ENCODE measurements at places on chromosomes 6 and 20.
A peak's percentile ranks its signal among the peaks of the same experiment; 100 is the strongest.

DNA sequence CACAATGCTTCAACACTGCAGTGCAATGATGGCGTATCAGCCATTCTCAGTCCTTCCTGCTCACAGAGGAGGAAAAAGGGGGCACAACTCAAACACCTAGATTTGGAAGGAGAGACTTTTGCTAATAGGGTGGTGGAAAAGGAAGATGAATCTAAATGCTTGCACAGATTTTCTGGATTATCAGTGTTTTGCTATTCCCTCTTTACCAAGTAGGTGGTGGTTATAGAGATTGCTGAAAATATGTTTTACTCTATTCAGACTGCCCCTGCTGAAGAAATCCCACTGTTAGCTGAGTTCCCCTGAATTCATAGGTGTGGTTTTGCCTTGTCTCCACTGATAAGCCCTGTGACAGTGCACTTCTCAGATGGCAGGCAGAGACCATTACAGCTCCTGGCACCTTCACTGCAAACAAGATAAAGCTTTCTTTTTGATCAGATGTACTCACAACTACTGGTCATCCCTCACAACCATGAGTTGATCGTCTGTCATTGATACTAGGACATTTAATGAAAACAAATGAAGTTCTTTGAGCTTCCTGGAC lies 311.4 kb downstream of the KIF16B start:
- no peak for DNase-seq

DNA sequence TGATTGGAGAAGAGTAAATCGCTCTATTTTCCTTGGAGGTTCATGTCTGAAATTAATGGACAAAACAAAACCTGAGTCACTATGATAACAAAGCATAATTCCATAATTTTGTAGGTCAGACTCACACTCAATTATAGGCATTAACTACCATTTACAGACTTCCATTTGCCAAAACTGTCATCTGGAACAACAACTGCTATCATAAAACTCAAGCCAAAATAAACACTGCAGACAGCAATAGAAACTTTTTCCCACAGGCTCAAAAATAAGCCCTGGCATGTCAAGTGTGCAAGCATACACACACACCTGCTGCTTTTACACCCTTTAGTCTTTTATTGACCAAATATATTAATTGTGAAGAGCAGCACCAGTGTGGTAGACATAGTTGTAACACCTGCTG lies 7.1 kb downstream of the MRPS10 start:
- no peak for DNase-seq

DNA sequence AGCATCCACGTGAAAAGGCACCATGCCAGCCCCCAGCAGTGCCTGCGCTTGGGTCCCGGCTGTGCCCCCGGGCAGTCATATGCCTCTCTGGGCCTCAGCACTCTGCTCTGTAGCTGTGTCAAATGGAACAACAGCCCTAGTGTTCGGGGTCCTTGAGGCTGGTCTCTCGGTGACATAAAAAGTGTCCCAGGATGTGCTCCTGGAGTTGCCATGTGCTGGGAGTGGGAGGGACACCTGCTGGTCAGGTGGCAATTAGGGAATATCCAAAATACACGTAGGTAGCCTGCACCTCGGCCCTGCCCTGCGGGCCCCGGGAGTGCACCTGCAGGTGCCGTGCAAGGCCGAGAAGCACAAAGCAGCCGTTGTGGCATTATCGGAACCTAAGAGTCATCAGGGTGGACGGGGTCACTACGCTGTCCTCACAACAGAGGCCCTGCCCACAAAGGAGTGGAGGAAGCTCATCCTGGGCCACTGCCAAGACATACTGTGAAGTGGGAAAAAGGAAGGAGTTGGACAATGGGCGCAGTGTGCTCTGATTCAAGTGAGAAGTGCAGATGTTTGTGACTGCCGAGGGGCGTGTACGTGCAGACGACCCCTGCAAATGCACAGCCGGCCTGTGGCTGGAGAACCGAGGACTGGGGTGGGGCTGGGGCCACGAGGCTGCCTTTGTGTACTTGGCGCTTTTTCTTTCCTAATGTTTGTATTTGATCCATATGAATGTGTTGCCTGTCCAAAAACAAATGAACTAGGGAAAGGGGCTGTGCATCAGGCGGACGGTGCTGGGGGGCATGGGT lies 24.6 kb downstream of the SLCO4A1 start:
- peak; percentile 100 for DNase-seq

- no peak for DNase-seq
Measured at GRCh38 chr6:140070846-140071473, 696.5 kb upstream of the CITED2 start.

- no peak for DNase-seq
Measured at GRCh38 chr20:10618611-10619245, 55.1 kb downstream of the JAG1 start.

DNA sequence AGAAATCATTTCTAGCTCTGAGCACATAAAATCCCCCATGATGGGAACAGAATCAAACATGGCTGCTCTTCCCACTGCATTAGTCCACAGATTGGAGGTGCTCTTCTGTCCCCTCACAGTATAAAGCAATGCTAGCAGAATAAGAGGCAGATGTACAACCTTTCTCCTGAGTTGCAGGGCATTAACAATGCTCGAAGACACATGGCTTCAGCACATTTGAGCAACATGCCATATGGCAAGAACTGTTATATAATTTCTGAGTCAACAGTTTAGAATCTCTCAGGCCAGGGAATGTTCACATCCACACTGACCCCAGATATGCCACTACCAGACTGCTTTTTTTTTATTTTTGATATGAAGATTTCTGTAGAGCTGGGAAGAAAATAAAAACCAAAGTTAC lies 119.6 kb downstream of the KIF13A start:
- DNase-seq, result peak; percentile 27

- no peak for DNase-seq
Measured at GRCh38 chr20:51873652-51874051, 71.3 kb upstream of the SALL4 start.

DNA sequence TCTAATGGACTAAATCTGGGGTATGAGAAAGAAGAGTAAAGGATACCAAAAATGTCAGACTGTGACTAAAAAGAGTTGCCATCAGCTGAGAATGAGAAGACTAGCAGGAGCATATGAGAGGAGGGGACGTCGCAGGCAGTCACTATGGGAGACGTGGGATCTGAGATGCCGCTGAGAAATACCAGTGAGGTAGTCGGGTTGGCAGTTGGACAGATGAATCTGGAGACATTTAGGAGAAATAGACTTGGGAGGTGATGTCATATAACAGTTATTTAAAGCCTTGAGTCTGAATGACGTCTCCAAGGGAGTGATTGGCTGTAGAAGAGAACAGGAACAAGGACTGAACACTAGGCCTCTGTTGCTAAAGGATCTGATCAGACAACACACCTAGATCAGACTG lies 51.5 kb upstream of the TRIM26 start:
- no peak for DNase-seq

- peak; percentile 64 for DNase-seq
Measured at GRCh38 chr6:132961122-132961521, 146.8 kb downstream of the RPS12 start.

- DNase-seq, result no peak
Measured at GRCh38 chr6:9593554-9593953, 821.3 kb downstream of the TFAP2A start.

GRCh38 chr6:89790403-89790802 lies 29.2 kb downstream of the MDN1 start:
- DNase-seq, result no peak

GRCh38 chr20:38947931-38948362 lies 14.2 kb upstream of the DHX35 start:
- DNase-seq, result no peak

GRCh38 chr20:17129089-17129488 lies 97.8 kb upstream of the PCSK2 start:
- no peak for DNase-seq

- DNase-seq, result no peak
Measured at GRCh38 chr20:63100926-63101699, 94.3 kb upstream of the BHLHE23 start.

DNA sequence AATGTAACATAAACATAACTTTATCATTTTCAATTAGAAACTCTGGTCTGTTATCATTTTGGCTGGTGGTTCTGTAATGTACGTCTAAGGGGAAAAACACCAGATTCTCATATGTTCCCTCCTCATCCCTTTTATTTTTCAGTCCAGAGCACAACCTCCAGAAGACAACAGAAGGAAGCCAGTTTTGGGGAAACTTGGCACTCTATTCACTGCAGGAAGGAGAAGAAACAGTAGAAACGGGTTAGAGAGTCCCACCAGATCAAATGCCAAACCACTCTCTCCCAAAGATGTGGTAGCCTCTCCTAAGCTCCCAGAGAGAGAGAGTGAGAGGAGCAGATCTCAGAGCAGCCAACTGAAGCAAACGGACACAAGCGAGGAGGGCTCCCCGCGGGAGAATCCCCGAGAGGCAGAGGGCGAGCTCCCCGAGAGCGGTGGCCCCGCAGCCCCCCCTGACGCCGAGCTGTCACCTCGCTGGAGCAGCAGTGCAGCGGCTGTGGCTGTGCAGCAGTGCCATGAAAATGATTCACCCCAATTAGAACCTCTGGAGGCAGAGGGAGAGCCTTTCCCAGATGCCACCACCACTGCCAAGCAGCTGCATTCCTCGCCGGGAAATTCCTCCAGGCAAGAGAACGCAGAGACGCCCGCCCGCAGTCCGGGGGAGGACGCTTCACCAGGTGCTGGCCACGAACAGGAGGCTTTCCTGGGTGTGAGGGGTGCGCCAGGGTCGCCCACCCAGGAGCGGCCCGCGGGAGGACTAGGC lies 117.8 kb downstream of the RTN4IP1 start:
- DNase-seq, result peak; percentile 18

- DNase-seq, result no peak
Measured at GRCh38 chr6:84027340-84028181, 6.0 kb upstream of the MRAP2 start.

DNA sequence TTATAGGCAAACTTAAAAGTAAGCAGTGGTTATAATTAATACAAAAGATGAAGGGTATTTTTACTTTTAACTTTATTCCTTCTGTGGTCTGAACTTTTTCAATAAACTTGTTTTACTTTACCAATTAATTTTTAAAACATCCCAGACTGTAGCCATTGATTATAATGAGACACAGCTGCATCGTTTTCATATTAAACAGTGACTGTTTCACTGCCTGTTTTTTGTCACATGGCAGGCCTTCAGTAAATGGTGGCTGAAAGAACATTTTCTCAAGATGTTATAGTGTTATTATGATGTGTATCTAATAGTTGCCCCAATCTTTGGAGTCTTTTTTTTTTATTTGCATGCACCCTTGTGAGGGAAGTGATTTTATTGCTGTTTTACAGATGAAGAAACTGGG lies 95.1 kb downstream of the PLCB4 start:
- DNase-seq, result no peak

DNA sequence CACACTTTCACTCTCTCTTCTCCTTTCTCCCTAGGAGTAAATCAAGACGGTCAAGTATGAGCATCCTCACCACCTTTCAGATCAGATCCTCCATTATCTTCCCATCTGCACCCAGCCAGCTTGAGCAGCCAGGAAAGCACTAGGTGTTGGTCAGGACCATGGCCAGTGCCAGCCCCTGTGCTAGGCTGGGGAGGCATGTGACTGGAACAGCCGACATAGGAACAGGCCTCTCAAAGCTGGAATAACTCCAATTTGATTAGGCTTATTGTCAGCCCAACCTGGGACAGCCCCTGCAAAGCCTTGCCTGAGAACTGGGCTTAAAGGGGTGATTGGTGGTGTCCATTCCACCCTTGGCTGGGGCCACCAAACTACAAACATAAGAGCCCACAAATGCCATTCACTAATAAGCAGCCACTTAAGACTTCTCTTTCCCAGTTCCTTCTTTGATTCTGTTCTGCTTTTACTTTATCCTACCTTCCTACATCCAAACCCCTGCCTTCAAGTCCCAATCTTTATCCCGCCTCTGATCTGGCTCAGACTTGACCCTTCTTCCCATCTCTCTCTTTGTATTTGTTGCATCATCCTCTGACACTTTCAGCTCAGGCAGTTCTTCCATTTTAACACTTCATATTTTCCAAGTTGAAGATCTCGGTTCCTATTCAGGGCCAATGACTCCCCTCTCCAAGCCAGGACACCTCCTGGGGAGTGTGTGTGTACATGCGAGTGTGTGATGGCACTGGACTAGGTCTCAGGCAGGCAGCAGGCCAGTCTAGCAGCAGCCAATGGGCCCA lies 4.5 kb upstream of the TREM2 start:
- no peak for DNase-seq

GRCh38 chr20:50037575-50037974 lies 54.8 kb downstream of the SNAI1 start:
- no peak for DNase-seq

GRCh38 chr6:137944793-137945498 lies 77.9 kb downstream of the TNFAIP3 start:
- peak; percentile 50 for DNase-seq

GRCh38 chr6:168201383-168201782 lies 118.2 kb downstream of the DACT2 start:
- DNase-seq, result peak; percentile 63

DNA sequence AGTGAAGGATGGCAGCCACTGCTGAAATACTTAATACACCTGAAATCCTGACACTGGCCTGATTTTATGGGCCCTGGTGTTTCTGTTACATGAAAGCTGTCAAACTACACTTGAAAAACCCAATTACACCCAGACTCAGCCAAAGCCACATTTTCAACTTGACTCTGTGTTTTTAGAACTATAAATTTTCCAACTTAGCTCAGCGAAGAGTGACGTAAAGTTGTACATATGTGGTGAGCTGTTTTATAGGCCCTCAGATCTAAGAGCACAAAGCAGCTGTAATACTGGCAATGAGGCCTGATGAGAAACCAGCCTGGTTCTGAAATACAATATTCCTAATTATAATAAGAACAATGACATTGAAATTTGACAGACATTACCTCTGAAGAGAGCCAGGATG lies 18.6 kb downstream of the SCML4 start:
- DNase-seq, result no peak

DNA sequence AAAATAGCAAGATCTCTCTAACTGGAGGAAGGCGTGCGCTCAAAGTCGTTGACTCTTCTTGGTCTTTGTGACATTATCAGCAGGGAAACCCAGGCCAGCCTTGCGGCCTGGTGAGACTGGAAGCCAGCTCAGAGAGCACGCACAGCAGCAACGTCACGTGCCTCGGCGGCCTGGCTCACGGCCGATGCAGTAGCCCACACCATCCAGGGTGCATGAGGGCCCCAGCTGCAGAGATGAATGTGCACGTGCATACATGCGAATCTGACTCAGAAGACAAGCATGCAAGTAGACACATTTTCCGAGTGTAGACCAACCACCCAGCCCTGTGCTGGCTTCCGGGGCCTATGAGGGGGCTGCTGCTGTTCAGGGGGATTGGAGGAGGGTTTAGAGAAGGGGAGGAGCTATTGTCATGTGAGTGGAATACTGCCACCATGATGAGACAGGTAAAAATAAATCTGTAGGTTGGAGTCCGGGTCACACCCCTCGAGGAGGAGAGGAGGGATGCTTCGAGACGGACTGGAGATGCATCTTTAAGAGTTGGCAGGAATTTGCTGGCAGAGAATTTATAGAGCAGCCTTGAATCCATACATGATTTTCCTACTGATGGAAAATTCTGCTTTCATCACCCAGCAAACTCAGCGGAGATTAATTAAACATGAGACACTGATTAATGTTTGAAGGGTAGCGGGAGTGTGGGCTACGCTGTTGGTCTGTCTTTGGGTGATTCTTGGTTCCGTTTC lies 388.2 kb downstream of the CDH4 start:
- no peak for DNase-seq
